Germinal center (tissue), 1 donor: ENCODE measurements at places on chromosomes 7 and 10.
A peak's percentile ranks its signal among the peaks of the same experiment; 100 is the strongest.

DNA sequence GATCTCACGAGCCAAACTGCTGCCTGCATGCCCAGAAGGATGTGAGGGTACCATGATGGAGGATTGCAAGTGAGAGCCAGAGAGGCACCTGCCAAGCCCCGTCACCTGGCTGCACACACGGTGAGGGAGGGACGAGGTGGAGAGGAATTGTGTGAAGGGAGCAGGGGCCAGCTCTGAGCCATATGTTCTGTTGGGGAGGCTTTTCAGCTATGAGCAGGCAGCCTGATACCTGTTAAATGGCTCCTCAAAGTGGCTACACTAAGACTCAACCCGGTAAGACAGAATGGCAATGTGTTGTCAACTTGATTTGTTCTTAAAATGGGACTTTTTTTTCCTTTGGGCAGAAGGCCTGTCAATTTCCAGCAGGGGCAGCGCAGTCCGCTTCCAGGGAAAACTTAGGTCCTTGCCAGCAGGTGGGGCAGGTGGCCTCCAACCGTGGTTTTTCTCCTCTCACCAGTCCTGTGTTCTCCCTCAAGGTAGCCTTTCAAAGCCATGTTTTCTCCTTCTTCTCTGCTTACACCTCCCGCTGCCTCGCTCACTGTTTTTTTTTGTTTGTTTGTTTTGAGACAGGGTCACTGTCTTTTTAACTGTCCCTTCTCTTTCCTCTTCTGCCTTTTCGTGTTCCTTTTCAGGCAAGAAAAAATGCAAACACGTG lies 57.7 kb upstream of the ZNRF2 start:
- no peak for DNase-seq

- DNase-seq, result no peak
These were observed 67.5 kb downstream of the STRA8 start for GRCh38 chr7:135300913-135301765.

GRCh38 chr7:50142425-50143017 lies 49.5 kb upstream of the ZPBP start:
- DNase-seq, result no peak

- no peak for DNase-seq
These were observed 36.5 kb downstream of the CAMK2B start for GRCh38 chr7:44288811-44289340.

DNA sequence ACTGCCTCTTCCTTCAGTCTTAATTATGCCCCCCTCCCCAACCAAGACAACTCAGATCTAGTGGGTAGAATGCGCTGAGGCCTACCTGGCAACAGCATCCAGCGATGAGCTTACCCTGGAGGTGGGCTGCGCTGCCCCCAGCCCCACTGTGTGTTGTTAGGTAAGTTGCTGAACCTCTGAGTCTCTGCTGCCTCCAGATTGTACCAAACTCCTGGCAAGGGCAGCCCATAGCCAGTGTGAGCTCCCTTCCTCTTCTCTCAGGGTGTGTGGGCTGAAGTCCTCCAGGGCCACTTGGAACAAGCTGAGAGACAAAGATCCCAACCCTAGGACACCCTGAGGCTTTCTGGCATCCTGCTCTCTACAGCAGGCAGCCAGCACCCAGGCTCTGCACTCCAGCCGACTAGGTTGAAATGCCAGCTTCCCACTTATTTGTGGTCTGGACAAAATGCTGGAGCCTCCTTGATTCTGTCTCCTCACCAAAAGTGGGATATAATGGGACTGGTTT lies 135.3 kb downstream of the ARHGAP22 start:
- DNase-seq, result no peak

DNA sequence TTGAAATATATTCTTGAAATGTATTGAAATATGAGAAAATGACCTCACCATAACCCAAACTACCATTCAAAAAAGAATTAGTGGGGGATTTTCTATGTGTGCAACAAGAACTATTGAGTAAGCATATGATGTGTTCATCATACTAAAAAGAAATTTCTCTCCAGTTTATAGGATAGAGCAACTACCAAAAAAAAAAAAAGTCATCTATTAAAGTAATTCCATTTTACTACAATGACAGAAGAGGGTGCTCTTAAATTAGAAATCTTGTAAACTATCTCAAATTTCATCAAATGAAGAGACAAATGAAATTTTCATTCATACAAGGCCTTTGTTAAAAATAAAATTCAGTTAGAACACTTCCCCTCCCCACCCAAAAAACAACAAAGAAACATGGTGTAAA lies 195.4 kb upstream of the PLXDC2 start:
- no peak for DNase-seq

- DNase-seq, result no peak
These were observed 90.8 kb downstream of the CPXM2 start for GRCh38 chr10:123800821-123801220.

DNA sequence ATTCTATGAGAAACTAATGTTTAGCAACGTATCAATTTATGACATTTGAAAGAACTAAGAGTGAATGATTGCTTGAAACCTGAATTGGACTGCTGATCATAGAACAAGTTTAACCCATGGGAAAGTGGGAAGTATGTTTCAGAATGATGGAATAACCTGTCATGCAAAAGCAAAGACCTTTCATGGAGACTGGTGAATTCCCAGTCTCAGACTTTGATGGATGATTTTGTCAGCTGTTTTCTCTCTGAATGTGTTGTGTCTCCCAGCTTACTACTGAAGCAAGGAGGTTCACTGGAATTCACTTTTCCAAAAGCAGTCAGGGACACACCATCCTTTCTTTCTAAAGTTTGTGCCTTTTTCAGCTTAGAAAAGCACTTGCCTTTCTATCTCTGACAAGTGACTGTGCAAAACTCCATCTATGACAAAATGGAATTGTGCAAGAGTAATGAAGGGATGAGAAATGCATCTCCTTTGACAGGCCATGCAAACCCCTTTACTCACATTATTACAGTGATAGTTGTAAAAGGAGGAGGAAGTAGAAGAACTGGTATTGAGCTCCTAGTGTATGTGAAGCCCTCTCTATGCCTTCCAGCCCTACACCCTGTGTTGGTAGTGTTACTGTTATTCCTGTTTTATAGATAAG lies 176.1 kb downstream of the PRKG1 start:
- DNase-seq, result no peak

GRCh38 chr7:104160375-104160774 lies 47.4 kb downstream of the ORC5 start:
- no peak for DNase-seq

DNA sequence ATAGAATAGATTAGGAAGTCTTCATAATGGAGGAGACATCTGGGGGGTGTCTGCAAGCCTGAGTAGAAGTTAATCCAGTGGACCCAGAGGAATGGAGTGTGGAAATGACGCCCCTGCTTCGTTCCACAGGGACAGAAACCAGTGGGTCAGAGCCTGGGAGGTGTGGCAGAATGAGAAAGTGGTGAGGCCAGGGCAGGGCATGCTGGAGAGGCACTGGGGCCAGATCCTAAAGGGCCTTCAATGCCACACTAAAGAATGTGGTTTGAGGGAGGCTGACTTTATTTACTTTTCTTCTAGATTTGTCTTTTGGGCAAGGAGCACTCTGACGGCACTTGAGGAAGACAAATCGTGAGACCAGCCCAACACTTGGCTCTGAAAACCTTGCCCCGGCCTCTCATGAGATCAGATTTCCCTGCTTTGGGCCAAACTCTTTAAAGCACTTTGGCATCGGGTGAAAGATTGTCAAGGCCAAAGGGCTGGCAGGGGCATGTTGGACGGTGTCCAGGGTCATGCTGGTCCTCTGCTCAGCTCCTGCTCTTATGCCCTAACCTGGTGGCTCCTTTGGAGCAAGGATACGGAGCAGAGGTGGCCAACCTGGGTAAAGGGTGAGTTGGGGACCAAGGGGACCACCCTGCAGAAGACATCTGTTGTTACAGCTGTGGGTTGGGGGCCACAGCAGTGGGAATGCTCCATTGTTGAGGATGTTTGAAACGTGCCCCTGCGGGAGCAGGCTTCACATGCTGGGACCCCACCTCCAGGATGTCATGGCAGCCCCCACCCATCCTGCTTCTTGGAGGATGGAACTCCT lies 157.0 kb upstream of the ZMIZ1 start:
- DNase-seq, result no peak

GRCh38 chr10:85447690-85448089 lies 918.9 kb downstream of the GRID1 start:
- DNase-seq, result no peak

DNA sequence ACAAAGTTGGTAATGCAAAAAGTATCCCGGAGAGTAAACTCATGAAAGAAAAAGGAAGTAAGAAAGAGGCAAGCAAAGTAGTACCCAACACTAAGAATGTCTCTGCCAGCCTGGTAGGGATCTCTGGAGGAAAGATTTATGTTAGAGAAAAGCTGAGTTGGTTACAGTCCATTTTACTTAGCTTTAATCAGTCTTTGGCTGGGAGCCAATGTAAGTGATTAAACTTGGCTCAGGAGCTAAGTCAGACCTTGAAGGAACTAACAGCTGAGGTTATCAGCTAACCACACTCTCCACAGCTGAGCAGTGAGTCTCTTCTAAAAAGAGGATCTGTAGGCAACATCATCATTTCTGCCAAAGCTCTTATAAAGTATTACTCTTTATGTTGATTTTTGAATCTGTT lies 148.0 kb downstream of the ANKRD7 start:
- no peak for DNase-seq

DNA sequence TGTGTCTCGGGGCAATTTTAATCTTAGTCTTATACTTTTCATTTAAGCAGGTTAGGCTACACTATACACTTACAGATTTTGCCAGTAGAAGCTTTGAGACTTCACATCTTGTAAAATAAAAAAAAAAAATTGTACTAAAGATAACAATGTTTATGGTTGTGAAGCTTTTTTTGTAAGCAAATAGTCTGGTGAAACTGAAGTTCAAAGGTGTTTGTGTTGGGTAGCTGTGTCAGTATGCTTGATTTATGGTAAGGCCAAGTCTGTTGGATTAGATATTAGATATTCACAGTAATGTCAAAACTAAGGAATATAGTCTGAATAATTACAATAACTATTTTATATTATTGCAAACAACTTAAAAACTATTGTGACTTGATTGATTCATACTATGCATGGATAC lies 31.0 kb upstream of the PRSS1 start:
- DNase-seq, result no peak

DNA sequence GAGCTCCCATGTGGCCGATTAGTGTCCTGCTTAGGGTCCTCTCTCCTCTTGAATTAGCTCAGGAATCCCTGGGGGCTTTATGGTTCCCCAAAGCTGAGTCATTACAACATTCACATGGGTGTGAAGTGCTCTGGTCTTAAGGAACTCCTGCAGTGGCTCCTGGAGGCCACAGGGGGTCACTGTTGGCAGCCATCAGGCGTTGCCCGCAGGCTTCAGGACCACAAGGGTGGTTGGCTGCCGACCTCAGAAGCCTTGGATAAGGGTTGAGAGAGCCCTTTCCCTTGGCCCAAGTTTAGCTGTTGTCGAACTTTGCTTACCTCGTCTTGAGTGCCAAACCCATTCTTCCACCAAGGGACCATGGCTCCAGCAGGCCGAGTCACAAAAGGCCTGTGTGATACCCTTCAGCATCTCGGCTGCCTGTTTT lies 61.7 kb downstream of the SH2D4B start:
- peak; percentile 71 for DNase-seq

- peak; percentile 52 for DNase-seq
These were observed 9.3 kb upstream of the TET1 start for GRCh38 chr10:68550747-68551411.

DNA sequence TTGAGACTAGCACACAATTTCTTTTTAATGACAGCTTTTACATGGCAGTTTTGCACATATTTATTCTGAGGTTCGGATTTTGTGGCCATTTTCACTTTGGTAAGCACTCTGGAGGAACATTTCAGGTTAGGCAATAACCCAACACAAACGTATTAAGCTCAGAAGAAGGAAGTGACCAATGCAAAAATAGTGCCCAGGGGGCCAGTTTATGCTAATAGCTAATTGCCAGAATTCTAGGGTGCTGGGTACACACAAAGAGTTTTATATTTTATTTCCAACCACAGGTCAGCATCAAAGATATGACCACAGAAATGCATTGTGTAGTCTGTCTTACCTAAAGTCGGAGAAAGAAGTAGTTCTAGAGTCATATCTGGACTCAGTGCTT lies 8.4 kb upstream of the AGR2 start:
- DNase-seq, result no peak

- no peak for DNase-seq
These were observed 21.0 kb downstream of the GNA12 start for GRCh38 chr7:2823130-2823529.

GRCh38 chr10:99372546-99373271 lies 43.6 kb downstream of the CNNM1 start:
- DNase-seq, result no peak

GRCh38 chr10:63430091-63430998 lies 35.4 kb downstream of the JMJD1C start:
- no peak for DNase-seq

DNA sequence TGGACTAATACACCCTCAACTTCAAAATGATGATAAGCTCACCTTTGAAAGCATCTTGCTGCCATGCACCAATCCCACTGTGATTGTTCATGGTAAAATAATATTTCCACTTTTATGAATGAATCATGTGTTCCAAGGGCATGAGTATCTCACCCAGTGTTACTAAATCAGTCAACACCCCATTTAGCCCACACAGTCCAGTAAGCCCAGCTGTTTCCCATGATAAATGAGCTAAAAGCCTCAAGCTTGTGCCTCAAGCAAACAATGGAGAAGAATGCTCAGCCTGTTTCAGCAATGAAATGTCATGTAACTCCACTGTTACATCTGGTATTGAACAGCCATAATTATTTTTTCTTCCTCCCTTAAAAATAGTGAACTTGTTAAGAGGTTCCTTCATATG lies 442.5 kb downstream of the XPNPEP1 start:
- no peak for DNase-seq

- DNase-seq, result no peak
These were observed 76.0 kb downstream of the AASS start for GRCh38 chr7:122068046-122068445.

DNA sequence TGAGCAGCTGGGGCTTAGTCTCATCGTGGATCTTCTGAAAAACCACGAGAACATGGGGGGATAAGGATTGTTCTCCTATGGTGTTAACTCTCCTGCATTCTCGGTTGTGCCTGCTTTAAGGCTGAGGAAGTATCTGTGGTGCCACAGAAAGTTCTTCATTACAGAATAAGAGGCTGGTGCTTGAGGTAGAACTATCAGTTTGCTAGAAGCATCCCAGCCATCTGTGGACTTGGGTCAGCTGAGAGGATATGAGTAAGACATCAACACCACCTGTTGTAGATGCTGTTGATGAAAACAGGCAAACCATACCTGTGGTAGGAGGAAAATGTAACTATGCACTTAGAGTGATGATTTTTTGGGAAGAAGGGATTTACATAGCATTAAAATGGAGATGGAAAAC lies 416.6 kb downstream of the PHTF2 start:
- DNase-seq, result no peak

GRCh38 chr10:47294057-47294456 lies 5.9 kb upstream of the GDF10 start:
- DNase-seq, result no peak

DNA sequence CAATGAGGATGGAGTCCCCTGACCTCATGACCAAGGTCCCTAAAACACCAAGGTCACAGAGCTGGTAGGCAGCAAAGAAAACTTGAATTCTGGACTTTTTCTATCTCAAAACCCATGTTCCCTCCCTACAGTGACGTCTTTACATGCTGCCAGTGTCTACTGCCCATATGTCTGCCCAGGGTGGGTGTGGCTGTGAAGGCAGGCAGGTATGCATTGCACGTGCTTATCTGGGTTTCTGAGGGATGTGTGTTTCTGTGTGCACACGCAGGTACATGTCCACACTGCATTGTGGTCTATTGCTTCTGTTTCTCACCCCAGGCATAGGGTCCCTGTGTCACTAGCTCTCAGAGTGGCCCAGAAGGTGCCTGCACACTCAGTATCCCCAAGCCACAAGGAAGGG lies 13.5 kb downstream of the ATP6V1F start:
- no peak for DNase-seq

GRCh38 chr10:115082506-115082905 lies 10.7 kb upstream of the ATRNL1 start:
- DNase-seq, result no peak
